ENCODE measurements at places on chromosomes 3 and 15.

- DNase-seq = no peak
Observed at GRCh38 chr3:8650583-8651416, 6.2 kb upstream of the SSUH2 start.

DNA sequence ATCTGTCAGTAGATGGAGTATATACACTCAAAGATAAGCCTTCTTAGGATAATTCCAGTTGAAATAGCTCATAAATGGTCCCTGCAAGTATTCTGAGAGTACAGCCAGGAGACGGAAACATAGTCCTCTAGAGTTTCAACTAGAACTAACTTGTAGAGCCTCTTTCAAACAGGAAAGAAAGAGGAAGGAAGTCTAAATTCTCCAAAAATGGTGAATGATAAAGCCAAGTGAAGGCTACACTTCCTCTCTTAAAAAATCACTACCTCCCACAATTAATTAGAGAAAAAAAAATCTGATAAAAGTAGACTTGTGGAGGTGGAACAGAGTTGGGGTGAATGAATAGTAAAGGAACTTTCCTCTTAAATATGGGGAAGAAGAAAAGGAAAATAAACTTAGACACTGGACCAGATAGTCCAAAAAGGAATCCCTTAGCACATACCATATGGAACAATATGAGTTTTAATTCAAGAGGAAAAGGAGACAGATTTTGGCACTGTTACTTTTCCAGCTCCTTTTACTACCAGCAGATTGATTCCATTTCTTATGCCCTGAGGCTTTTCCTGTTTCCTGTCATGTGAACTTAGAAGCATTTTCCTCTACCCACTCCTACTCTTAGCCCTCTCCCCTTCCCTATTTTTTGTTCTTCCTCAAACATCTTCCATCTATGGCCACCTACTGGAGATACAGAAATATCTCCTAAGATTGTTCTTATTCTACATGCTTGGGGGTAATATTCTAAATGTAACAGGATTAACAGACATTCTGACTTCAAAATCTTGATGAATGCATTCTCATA is 207.6 kb downstream of the CHST2 start:
- no peak for DNase-seq

DNA sequence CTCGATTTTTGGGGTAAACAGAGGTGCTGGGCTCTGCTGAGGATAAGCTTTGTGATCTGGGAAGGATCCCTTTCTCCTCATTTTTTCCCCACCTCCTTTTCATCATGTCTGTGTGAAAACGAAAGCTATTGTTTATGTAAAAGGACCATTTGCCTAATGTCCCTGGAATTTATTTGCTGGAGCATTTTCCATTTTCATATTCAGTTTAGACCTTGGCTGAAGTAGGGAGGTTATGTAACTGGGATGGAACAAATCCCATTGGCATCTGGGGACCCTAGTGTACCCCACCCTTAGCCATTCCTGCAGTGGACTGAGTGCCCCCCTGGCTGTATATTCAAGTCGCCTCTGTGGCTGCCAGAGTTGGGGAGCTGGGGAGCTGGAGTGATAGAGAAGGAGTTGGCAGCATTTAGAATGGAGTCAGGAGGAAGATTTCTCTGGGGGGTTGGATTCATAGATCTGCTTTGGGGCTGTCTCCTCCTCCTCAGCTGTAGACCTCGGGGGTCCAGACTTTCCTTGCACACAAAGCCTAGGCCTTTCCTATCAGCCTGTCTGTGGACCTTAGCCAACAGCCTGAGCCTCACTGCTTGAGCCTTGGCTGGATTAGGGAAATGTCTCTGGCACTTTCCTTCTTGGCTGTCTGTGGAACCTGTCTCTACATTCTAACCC is 270.4 kb upstream of the CTDSPL start:
- DNase-seq = no peak

GRCh38 chr15:77860071-77860691 is 217.3 kb downstream of the TBC1D2B start:
- DNase-seq = no peak

GRCh38 chr15:31869686-31870307 is 160.5 kb upstream of the CHRNA7 start:
- no peak for DNase-seq

DNA sequence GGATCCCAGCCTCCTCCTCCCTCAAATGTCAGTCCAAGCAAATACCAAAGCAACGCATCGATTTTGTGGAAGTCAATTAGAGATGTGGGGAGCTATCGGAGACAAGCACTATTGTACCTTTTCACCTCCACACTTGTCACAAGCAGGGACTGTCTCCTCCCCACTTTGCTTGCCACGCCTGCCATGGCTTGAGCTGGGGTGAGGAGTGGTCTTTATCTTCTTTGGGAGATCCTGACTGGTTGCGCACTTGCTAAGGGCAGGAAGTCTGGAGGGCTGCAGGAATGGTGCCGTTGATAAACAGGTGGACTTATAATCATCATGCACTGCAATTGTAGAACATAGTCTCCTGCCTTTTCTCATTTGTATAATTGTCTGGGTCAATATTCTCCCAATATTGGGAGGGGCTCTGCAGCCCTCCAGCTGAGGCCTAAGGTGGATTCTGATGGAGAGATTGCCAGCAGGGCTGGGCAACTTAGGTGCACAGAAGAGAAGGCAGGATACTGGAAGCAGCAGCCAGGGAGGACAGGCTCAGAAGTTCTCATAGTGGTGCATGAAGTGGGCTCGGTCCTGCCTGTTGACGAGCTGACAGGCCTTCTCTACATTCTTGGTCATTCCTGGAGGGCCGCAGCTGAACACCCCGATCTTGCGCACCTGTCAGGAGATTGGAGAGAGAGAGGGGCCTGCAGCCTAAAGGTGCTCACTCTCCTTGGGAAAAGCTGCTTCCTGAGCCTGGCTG is 20.2 kb downstream of the DUOX2 start:
- DNase-seq = no peak

DNA sequence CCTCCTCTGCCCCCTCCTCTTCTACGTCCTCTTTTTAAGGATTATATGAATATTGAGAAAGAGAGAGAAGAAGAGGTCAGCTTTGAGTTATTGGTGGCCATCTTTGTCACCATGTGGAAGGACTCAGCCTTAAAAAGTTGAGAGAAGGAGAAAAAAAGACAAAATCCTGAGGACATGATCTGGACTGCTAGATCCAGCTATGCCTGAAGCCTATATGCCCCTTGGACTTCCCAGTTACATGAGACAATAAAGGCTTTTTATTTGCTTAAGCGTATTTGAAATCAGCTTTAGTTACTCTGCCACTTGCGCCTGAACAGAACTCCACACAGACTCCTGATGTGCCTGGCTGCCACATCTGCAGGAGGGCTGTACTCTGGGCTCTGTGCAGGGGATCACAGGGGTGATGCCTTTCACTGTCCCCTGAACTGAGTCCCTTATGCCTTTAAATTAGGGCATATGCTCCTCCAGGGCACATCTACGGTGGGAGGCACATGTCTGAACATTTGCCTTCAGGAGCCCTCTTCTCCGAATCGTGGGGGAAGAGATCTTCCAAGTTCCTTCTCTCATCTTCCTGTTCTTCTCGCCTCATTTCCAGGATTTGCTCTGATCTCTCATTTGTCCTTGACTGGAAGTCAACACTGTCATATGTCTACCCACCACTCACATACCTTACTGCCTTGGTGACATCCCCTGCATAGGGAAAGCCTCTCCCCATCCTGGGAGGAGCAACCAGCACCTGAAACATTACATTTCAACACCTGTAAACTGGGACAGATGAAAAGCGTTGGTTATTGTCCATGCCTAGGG is 14.0 kb upstream of the PLA2G4E start:
- no peak for DNase-seq

- no peak for DNase-seq
Observed at GRCh38 chr3:150396956-150397550, 11.0 kb upstream of the TSC22D2 start.

DNA sequence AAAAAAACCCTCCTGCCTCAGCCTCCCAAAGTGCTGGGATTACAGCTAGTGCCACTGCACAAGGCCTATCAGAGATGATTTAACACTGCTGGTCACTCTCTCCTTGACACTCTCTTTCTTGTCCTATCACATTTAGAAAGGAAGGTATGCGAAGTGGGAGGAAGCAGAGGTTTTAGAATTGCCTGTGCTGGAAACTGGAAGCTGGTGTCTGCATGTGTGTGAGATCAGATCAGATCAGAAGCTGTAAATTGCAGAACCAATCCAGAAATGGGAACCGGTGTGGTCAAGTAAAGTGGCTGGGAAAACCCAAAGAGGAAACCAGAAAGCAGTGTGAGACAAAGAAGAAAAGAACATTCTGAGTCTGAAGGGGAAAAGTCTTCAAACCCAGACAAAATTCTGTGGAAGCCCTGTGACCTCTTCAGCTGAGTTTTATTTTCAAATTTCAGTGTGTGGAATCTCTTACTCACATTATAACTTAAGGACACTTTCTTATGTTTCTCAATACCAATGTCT is 2.8 kb downstream of the EFHB start:
- no peak for DNase-seq

- DNase-seq = no peak
Observed at GRCh38 chr3:23078735-23079134, 124.4 kb upstream of the UBE2E2 start.

- DNase-seq = no peak
Observed at GRCh38 chr3:16316847-16317560, 52.0 kb downstream of the OXNAD1 start.

DNA sequence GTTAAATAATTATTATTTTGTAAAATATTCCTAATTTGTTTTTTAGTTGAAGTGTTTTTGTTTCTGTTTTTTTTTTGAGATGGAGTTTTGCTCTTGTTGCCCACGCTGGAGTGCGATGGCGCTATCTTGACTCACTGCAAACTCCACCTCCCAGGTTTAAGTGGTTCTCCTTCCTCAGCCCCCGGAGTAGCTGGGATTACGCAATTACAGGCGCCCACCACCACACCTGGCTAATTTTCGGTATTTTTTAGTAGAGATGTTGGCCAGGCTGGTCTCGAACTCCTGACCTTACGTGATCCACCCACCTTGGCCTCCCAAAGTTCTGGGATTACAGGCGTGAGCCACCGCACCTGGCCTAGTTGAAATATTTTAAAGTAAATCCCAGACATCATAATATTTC is 48.7 kb upstream of the GATM start:
- DNase-seq = no peak
